Frontal cortex (tissue), 4 donors: ENCODE measurements at places on chromosomes 7 and 10. TPM values are rescaled to one million over a fixed set of nuclear protein-coding genes. Genes with fewer than 3 reads are reported as not detected.

The CADPS2 gene
- total RNA-seq, result 9.8 TPM

The LRRC17 gene
- 15.5 TPM for total RNA-seq

The CHCHD2 gene
- total RNA-seq, result 196 TPM

The OR6V1 gene
- total RNA-seq, result not detected

The RNF148 gene
- 0.41 TPM for total RNA-seq

The PLA2G12B gene
- total RNA-seq, result 0.41 TPM

The PTER gene
- 2.0 TPM for total RNA-seq

The GDF2 gene
- not detected for total RNA-seq

The SPRN gene
- total RNA-seq, result 6.1 TPM

The FAM25G gene
- total RNA-seq, result not detected

The CALY gene
- total RNA-seq, result 8.2 TPM

The TAS2R4 gene
- total RNA-seq, result 2.0 TPM

The UBTD1 gene
- total RNA-seq, result 1.6 TPM

The SLC4A2 gene
- total RNA-seq, result 10.6 TPM

The PPP1R17 gene
- total RNA-seq, result 2.9 TPM

The CUBN gene
- 1.2 TPM for total RNA-seq

The TMEM236 gene
- under 0.01 TPM for total RNA-seq

The ARPC1B gene
- 15.1 TPM for total RNA-seq

The FGL2 gene
- total RNA-seq, result 2.9 TPM

The PLCE1 gene
- 4.9 TPM for total RNA-seq

The SLC18A2 gene
- total RNA-seq, result under 0.01 TPM

The ZNF425 gene
- 6.9 TPM for total RNA-seq

The GNG11 gene
- total RNA-seq, result 4.9 TPM

The SEC23IP gene
- 20.0 TPM for total RNA-seq

The SLC25A28 gene
- 25.3 TPM for total RNA-seq

The CREB5 gene
- 4.5 TPM for total RNA-seq

The DYNC1I1 gene
- 157 TPM for total RNA-seq

The IL2RA gene
- total RNA-seq, result not detected

The AKR1C8 gene
- total RNA-seq, result not detected

The NOM1 gene
- 22.8 TPM for total RNA-seq

The UNCX gene
- not detected for total RNA-seq

The CC2D2B gene
- total RNA-seq, result 1.2 TPM

The TSPAN12 gene
- total RNA-seq, result 5.7 TPM

The GTF2IRD2 gene
- 53.0 TPM for total RNA-seq

The ZNF488 gene
- 0.41 TPM for total RNA-seq

The UFSP1 gene
- 3.7 TPM for total RNA-seq

The CCL24 gene
- not detected for total RNA-seq

The GNAT3 gene
- not detected for total RNA-seq

The CTAGE6 gene
- under 0.01 TPM for total RNA-seq

The LOXL4 gene
- not detected for total RNA-seq

The MKI67 gene
- 1.2 TPM for total RNA-seq

The RABGEF1 gene
- 71.3 TPM for total RNA-seq

The BBIP1 gene
- 67.3 TPM for total RNA-seq

The TRIM74 gene
- total RNA-seq, result not detected

The PHF14 gene
- 166 TPM for total RNA-seq

The ABCB1 gene
- total RNA-seq, result 6.5 TPM

The TRAPPC14 gene
- total RNA-seq, result 16.3 TPM
